Liver (tissue), 10 donors: ENCODE measurements at places on chromosomes 5 and 9. TPM values are rescaled to one million over a fixed set of nuclear protein-coding genes. Genes with fewer than 3 reads are reported as not detected.

Gene RAI14
- polyA plus RNA-seq, result 10.3 TPM

- no peaks in the 10 kb centered on the region for H3K27me3 ChIP-seq
- H3K27ac ChIP-seq, result no peak overlapping the region
- no peak overlapping the region for H3K4me3 ChIP-seq
- H3K36me3 ChIP-seq, result no peaks in the 10 kb centered on the region
- DNase-seq, result no peak
Observed at GRCh38 chr5:31757806-31758205, 118.9 kb downstream of the PDZD2 start.

Gene FAM78A
- 0.25 TPM for polyA plus RNA-seq

DNA sequence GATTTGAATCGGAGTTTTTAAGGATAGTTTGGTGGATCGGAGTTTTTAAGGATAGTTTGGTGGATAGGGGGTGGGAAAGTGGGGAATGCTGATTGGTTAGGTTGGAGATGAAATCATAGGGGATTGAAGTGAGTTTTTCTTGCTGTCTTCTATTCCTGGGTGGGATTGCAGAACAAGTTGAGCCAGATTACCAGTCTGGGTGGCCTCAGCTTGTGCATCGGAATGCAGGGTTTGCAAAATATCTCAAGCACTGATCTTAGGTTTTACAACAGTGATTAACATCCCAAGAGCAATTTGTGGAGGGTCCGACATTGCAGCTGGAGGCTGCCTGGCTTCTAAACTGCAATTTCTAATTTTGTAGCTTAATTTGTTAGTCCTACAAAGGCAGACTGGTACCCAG is 23.1 kb upstream of the NXNL2 start:
- no peak for DNase-seq
- no peaks in the 10 kb centered on the region for H3K4me1 ChIP-seq
- H3K27me3 ChIP-seq, result no peaks in the 10 kb centered on the region
- no peaks in the 10 kb centered on the region for H3K36me3 ChIP-seq

Gene NXNL2
- not detected for polyA plus RNA-seq

GRCh38 chr9:86828631-86829030 is 118.7 kb downstream of the GAS1 start:
- H3K27ac ChIP-seq, result no peak overlapping the region
- no peaks in the 10 kb centered on the region for H3K27me3 ChIP-seq
- no peaks in the 10 kb centered on the region for H3K36me3 ChIP-seq
- H3K4me3 ChIP-seq, result no peak overlapping the region
- H3K4me1 ChIP-seq, result no peaks in the 10 kb centered on the region
- DNase-seq, result no peak

Gene PCDHA10
- polyA plus RNA-seq, result not detected

DNA sequence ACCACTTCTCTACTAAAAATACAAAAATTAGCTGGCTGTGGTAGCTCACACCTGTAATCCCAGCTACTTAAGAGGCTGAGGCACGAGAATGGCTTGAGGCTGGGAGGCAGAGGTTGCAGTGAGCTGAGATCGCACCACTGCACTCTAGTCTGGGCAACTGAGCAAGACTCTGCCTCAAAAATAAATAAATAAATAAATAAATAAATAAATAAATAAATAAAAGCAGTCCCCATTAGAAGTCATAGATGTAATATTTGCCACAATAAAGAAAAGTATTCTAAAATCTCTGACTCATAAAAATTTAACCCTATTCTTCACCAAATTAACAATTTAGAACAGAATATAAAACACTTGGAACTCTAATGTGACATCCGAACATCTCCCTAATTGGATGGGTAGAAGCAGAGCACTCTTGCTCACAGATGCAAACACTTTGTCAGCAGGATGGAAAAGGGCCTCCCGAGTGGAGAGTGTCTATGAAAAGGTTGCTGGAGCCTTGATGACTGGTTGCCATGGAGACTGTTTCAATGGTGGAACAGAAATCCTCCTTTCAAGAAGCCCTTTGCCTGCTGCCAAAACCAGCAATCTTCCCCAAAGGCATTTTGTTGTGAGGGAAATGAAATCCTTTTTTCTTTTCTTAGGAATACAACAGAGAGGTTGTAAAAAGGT is 38.9 kb upstream of the TRAF1 start:
- no peak overlapping the region for H3K4me3 ChIP-seq
- peaks cover 87% of the 10 kb centered on the region for H3K36me3 ChIP-seq
- no peaks in the 10 kb centered on the region for H3K27me3 ChIP-seq
- H3K27ac ChIP-seq, result no peak overlapping the region

GRCh38 chr5:73485715-73486114 is 12.5 kb upstream of the BTF3 start:
- no peaks in the 10 kb centered on the region for H3K4me1 ChIP-seq
- H3K36me3 ChIP-seq, result no peaks in the 10 kb centered on the region
- H3K27ac ChIP-seq, result no peak overlapping the region
- DNase-seq, result no peak
- H3K4me3 ChIP-seq, result no peak overlapping the region

- no peak for DNase-seq
- H3K4me3 ChIP-seq, result no peak overlapping the region
- H3K4me1 ChIP-seq, result no peaks in the 10 kb centered on the region
Observed at GRCh38 chr5:116674881-116675625, 100.4 kb upstream of the SEMA6A start.

- H3K36me3 ChIP-seq, result no peaks in the 10 kb centered on the region
- peaks cover 22% of the 10 kb centered on the region for H3K4me1 ChIP-seq
- H3K27ac ChIP-seq, result no peak overlapping the region
- no peak overlapping the region for H3K4me3 ChIP-seq
Observed at GRCh38 chr9:89657295-89657694, 52.5 kb downstream of the GADD45G start.

Gene LOX
- 0.42 TPM for polyA plus RNA-seq

Gene DHX29
- polyA plus RNA-seq, result 43.8 TPM

- no peaks in the 10 kb centered on the region for H3K4me1 ChIP-seq
- H3K27me3 ChIP-seq, result peaks cover 2% of the 10 kb centered on the region
- H3K27ac ChIP-seq, result no peak overlapping the region
- no peak overlapping the region for H3K4me3 ChIP-seq
- DNase-seq, result no peak
Observed at GRCh38 chr9:85528142-85528541, 213.6 kb downstream of the AGTPBP1 start.

DNA sequence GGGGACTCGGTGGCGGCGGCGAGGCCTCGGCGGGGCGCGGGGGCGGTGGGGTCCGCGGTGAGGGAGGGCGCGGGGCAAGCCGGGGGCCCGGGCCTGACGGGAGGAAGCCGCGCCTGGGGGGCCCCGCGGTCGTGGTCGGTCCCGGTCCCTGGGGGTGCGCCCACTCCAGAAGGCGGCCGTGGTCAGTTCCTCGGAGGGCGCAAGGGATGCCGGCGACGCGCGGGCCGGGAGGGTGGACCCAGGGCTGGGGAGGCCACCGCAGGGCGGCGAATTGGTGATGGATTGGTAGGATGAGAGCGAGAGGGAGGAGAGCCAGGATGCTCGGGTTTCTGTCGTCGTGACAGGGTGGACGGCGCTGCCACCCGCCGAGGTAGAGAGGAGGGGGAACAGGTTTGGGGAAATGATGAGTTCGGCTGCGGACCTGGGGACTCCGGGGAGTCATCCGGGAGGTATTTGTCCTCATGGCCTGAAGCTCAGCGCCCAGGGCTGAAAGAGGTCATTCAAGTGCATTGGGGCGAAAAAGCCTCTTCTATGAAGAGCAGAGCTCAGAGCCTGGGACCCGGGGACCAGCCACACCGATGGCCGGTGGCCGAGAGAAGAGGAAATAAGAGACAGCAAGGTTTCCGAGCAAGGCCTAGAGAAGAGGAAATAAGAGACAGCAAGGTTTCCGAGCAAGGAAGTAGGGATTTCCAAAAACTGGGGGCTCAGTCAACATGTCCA is 557 bp downstream of the GNG10 start:
- peak; percentile 53 for DNase-seq
- H3K27me3 ChIP-seq, result no peaks in the 10 kb centered on the region
- H3K27ac ChIP-seq, result peak overlapping the region; percentile 72
- peaks cover 14% of the 10 kb centered on the region for H3K4me1 ChIP-seq
- H3K4me3 ChIP-seq, result peak overlapping the region; percentile 87
- H3K36me3 ChIP-seq, result peaks cover 2% of the 10 kb centered on the region

Gene DIAPH1
- 67.8 TPM for polyA plus RNA-seq

Gene CDO1
- 106 TPM for polyA plus RNA-seq

DNA sequence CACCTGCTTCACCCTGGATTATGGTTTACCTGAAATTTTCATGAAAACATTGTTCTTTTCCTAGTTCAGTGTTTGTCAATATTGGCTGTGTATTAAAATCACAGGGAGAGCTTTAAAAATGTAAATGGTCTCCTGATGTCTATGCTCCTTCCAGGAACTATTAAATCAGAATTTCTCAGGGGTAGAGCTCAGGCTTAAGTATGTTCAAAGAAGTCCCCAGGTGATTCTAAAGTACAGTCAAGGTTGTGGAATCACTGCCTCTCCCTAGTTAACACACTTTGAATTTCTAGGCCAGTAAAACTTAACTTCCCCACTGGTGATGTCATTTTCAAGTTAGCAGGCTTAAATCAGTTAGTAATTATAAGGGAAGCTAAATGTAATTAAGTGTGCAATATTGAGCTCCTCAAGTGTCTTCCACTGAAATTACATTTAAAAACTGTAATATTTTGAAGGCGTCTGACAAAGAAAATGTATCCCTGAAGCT is 150.3 kb upstream of the SLC28A3 start:
- no peaks in the 10 kb centered on the region for H3K4me1 ChIP-seq
- H3K4me3 ChIP-seq, result no peak overlapping the region
- no peak overlapping the region for H3K27ac ChIP-seq
- no peak for DNase-seq
- H3K36me3 ChIP-seq, result no peaks in the 10 kb centered on the region
- H3K27me3 ChIP-seq, result no peaks in the 10 kb centered on the region

DNA sequence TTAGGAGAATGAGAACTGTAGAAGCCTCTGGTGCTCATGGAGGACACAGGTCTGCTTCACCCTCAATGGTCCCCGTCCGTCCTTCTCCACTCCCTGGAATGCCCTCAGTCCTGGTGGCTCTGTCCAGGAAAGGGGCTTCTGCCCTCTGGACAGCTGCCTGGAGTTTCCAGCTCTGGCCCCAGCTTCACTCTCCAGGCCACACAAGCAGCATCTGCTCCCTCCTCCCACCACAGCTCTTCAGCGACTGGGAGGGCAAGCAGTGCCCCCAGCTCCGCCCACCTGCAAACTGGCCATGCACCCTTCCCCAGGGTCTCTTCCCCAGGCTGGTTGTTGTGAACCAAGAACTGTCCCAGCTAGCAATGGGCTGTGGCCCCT is 4.7 kb downstream of the SARDH start:
- H3K36me3 ChIP-seq, result peaks cover 2% of the 10 kb centered on the region
- no peak for DNase-seq
- no peaks in the 10 kb centered on the region for H3K4me1 ChIP-seq
- no peak overlapping the region for H3K27ac ChIP-seq
- no peak overlapping the region for H3K4me3 ChIP-seq

DNA sequence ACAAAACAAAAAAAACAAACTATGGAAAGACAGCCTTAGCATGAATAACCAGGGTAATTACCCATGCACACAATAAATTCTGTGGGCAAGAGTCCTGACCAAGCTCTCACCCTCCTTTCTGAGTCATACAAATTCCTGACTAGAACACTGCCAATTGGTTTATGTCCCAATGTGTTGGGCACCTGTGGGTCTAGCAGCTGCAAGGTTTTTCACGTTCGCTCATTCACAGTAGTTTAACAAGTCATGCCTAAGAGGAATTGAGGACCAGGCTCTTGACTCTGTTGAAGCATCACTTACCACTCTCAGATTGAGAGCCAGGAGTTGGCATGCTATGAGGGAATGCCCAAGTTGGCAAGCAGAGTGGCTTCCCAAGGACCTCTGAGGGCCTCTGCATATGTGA is 205.5 kb upstream of the SLC24A2 start:
- H3K27ac ChIP-seq, result no peak overlapping the region
- no peak overlapping the region for H3K4me3 ChIP-seq
- no peaks in the 10 kb centered on the region for H3K27me3 ChIP-seq
- no peaks in the 10 kb centered on the region for H3K4me1 ChIP-seq
- DNase-seq, result no peak
- no peaks in the 10 kb centered on the region for H3K36me3 ChIP-seq

DNA sequence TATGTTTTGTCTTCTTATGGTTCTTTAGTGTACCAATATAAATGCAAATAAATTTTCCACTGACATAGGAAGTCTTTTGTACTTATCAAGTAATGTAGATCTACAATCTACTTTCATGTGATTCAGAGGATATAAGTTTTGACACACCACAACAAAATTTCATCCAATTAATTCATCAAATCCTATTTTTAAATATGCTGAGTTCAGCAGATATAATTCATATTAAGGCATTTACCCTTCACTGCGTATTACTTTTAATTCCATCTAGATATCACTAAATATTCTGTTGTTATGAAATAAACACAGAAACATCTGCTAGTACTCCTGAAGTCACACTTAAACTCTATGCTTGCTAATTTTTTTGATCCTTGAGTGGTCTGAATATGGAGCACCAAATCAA is 19.8 kb upstream of the ZNF354A start:
- H3K36me3 ChIP-seq, result no peaks in the 10 kb centered on the region
- H3K4me3 ChIP-seq, result no peak overlapping the region
- H3K27ac ChIP-seq, result no peak overlapping the region
- no peaks in the 10 kb centered on the region for H3K27me3 ChIP-seq

DNA sequence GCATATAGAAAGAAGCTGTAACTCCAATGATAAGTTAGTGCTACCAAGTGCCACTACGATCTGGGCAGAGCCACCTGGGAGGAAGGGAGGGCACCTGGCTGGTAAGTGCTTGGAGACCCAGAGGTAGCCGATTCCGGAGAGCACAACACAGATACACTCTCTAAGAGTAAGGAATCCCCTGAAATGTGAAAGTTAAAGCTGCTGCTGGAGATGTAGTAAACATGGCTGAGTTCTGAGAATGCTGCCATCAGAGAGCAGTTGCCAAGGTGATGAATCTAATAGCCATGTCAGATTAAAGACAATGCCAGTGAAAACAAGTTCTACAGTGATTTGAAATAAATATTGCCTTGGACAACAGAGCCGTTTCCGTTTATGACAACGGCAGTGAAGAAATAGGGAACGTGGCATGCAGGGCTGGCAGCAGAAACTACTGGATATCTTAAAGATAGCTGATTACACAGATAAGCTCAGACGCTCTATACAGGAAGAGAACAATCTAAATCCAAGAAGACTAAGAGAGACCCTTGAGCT is 561.2 kb upstream of the C9orf72 start:
- no peak overlapping the region for H3K4me3 ChIP-seq
- DNase-seq, result no peak
- no peaks in the 10 kb centered on the region for H3K36me3 ChIP-seq
- H3K27me3 ChIP-seq, result no peaks in the 10 kb centered on the region
- H3K4me1 ChIP-seq, result no peaks in the 10 kb centered on the region

DNA sequence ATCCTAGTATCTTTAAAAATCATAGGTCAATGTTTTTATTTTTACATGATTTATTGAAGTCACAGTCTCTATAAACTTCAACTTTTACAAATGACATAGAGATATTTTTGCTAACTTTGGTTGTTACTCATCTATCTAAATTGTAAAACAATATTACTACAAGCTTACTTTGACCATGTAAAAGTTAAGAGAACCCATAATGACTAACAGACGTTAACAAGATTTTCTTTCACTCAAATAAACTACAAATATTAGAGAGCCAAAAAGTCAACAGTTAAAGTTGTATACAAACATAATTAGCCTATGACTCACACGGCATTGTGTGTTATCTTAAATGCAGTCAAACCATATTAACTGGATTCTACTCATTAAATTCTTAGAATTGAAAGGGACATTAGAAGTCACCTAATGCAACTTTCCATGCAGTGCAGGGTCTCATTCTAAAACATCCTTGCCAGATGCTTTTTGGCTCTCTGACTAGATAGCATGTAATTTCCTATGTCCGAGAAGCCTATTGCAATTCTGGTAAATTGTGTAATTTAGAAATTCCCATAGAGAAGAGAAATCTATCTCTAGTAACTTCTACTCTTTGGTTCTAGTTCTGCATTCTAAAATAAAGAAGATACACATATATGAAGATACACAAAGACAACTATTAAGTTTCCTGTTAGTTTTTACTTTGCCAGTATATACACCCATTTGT is 42.2 kb upstream of the UGT3A2 start:
- no peak overlapping the region for H3K4me3 ChIP-seq
- peaks cover 31% of the 10 kb centered on the region for H3K36me3 ChIP-seq
- H3K4me1 ChIP-seq, result no peaks in the 10 kb centered on the region
- no peak overlapping the region for H3K27ac ChIP-seq

Gene STPG3
- polyA plus RNA-seq, result not detected
